ENCODE measurements at places on chromosomes 6 and 20.

GRCh38 chr6:158605266-158605878 is 39.2 kb downstream of the DYNLT1 start:
- peak; percentile 62 for DNase-seq

DNA sequence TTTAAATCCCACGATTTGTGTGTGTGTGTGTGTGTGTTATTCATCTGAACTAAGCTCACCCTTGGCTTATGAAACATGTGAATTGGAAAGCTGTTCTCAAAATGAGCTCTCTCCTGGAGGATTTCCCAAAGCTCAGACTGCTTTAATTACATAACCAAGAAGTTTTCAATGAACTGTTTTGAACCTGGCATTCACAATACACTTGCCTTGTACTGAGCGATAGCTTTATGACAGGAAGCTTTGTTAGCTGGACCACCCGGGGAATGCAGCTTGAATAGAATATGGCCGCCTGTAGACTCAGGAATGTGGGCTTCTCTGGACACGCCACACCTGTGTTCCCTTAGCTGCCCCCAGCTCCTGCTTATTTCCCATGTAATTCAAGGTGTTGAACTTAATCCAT is 71.4 kb upstream of the PREP start:
- no peak for DNase-seq

GRCh38 chr6:29667158-29667557 is 10.3 kb downstream of the MOG start:
- no peak for DNase-seq

DNA sequence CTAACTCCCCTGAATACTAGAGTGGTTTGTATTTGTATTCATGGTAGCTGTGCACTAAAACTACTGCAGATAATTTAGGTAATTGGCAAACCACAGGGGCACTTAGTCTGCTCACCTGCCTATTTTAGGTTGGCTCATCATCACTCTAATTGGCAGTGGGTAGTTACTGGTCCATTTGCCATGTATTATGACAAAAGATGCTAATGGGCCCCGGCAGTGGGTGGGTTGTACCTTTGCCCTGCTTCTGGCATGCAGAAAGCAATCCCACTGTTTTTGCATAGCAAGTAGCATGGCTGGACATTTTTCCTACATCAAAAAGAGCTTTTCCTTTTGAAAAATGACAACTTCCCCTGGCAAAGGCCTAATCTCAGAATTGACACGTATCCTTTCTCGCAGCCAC is 741.4 kb upstream of the MAP3K7 start:
- no peak for DNase-seq

GRCh38 chr6:150346346-150346745 is 22.5 kb upstream of the IYD start:
- no peak for DNase-seq

DNA sequence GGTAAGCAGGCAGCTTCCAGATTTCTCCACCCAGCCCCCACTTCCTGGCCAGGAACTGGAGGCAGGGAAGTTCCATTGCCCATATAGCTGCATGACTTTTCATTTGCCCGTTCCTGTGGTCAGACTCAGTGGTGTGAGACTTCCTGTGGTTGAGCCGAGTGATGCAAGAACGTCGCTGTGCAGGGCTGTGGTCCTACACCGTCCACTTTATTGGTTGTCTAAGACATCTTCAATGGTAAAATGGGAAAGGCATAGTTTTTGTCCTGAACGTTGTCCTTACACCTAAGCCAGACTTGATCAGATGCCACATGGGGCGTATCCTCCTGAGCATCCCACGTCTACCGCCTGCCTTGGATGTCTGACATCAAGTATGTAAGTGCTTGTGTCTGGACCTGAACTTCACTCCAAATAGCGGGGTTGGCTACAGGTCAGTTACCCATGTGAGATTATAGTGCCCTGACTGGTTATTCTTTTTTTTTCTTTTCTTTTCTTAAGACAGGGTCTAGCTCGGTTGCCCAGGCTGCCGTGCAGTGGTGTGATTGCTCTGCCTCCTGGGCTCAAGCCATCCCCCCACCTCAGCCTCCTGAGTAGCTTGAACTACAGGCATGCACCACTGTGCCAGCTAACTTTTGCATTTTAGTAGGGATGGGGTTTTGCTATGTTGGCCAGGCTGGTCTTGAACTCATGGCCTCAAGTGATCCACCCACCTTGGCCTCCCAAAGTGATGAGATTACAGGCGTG is 25.9 kb upstream of the GTSF1L start:
- no peak for DNase-seq

DNA sequence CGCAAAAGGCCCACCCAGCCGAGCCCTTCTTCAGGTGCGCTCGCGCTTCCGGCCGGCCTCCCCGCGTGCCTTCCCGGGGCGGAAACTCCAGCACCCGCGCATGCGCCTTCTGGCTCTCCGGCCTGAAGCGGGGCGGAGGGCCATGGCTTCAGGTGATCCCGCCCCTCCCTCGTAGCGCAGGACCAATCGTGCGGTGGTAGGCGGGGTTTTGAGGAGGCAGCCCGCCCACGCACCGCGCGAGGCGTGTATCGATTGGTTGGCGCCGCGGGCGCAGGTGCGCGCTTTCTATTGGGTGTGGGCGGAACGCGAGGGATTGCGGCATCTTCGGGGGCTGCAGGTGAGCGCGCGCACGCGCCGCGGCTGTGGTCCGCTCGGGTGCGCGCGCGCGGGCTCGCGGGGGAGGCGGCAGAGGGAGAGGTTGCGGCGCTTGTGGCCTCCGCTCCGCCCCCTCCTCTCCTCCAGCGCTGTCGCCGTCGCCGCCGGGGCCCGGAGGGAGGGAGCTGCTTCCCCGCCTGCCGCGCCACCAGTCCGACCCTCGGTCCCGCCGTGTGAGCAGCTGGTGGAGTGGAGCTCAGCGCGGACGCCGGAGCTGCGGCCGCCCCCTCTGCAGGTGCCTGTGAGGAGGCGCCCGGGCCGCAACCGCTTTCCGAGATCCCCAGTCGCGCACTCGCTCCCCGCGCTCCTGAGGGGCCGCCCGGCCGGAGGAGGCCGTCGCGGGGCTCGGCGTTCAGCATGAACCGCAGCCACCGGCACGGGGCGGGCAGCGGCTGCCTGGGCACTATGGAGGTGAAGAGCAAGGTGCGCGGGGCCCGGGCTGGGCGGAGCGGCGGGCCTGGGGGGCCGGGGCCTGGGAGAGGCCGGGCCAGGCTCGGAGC is at the start of gene PARD6B:
Gene PARD6B, plus strand, starts transcription at position 526 of the 875 bp plus-strand sequence. Its CDS starts 207 bp downstream, at position 733.
- peak; percentile 99 for DNase-seq

All from CD4-positive, alpha-beta T cell treated with Interleukin-2 at 100 ng/mL for 4 hours (primary cell).